Stimulated activated CD4-positive, alpha-beta T cell treated with anti-CD3 and anti-CD28 coated beads, Interleukin-15, amount 100 ng/mL, for 48 hours (primary cell): ENCODE measurements at places on chromosomes 3 and 15.

- no peak for DNase-seq
Observed at GRCh38 chr3:108588601-108589000, 637 bp downstream of the CIP2A start.

DNA sequence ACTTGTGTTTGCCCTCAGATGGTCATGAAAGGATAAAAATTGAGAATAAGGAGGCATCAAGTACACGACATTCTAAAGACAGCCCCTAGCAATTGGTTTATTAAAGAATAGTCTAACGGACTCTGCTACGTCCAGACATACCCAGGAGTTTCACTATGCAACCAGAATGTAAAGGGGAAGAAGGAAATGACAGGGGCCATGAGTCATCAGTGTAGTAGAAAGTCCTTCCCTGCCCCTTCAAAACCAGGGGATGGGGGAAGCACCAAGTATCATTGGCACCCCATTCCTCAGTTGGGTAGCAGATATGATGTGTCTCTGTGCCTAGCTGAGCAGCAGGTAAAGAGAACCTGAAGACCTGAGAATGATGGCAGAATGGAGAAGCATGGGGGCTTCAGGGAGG lies 367.4 kb downstream of the IL20RB start:
- no peak for DNase-seq

- no peak for DNase-seq
Observed at GRCh38 chr15:99443768-99444446, 121.9 kb upstream of the MEF2A start.

GRCh38 chr3:106514431-106514830 lies 645.6 kb upstream of the CBLB start:
- DNase-seq, result no peak

DNA sequence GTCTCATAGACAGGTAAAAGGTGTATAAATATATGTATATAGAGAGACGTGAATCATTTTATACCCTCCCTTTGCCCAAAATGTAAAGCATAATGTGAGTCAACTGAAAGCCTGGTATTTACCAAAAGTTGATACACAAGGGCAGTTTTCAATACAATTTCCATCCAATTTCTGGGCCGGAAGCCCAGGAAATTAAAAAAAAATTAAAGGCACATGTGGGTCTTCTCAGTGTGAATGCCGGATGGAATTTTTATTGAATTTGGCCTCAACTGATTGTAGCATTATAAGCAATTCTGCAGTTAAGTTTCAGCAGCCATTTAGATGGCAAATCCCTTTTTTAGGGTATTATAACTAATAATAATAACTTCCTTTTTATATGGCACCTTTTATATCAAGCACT lies 3.3 kb upstream of the CNTN3 start:
- no peak for DNase-seq

DNA sequence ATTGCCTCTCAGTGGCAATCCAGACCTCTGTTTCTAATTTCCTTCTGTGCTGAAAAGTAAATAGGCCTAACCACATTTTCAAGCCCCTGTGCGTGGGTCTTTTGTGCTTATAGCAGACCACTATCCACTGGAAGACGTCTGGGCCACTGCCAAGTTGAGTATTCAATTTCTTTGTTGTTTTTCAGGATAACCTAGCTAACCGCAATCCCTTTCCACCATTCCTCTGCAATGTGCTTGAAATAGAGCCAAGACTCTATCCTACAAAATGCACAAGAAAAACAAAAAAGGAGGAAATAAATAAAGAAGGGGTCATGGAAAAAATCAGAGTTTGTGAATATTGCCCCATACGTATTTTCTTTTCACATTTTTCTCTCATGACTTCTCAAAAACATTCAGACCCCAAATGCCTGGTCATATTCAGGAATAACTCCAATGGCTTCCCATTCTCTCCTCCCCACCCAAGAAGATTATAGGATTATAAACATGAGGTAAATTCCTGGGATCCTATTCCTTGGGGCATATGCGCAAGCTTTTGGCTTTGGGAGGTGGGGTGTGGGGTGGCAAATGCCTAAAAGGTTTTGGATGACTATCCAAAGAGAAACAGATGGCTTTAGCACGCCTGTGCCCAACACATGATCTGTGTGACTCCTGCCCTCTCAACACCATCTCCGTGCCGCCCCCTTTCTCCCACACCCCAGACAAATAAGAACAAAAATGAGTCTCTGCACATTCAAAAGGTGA lies 217.9 kb upstream of the THBS1 start:
- no peak for DNase-seq

GRCh38 chr15:52329150-52329549 lies 33.5 kb upstream of the MYO5C start:
- no peak for DNase-seq

GRCh38 chr15:52678468-52679231 lies 538 bp downstream of the ATOSA start:
- peak; percentile 33 for DNase-seq

GRCh38 chr15:80404761-80405553 lies 775 bp downstream of the ARNT2 start:
- no peak for DNase-seq

- DNase-seq, result no peak
Observed at GRCh38 chr3:64878362-64878761, 190.6 kb upstream of the ADAMTS9 start.

- no peak for DNase-seq
Observed at GRCh38 chr3:53804697-53805462, 41.3 kb downstream of the CHDH start.

DNA sequence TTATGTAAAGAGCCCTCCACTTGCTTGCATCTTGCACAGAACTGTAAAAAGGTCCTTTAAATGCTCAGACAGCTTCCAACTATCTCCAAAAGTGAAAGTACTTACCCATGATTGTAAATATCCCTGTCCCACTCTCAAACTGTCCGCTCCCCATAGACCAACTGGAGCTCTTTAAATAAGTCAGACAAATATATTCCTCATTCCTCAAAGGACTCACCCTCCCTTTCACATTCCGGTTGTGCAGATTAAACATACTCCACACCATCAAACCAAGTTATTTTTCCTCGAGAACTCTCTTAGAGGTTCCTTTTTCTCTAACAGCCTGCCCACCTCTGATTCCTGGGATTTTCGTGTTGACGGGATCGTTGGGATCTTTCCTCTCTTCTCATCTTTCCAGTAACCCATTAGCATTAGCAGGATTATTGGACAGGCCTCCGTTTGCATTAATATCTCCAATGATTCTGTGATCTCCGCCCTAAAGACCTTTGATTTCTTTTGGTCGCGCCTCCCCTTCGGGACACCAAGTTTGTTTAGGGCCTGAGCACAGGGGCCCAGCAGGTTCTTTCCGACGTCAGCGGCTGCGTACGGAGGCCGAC lies 763 bp downstream of the GOLGB1 start:
- peak; percentile 4 for DNase-seq

DNA sequence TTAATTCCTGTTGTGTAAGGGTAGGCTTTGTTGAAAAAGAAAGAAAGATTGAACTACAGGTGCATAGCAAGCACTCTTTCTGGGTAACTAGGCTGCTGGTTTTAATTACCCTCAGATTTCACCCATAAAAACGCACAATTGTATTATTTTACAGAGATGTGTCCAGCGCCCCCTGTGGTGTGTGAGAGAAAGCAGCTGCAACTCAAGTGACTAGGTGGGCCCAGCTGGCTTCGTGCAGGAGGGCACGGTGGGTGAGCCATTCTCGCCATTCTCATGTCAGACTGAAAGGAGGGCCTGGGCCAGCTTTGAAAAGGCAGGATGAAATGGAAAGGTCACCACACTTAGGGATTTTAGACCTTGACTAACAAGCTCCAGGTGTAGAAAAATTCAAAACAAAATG lies 122.6 kb downstream of the LRIG1 start:
- no peak for DNase-seq
